ENCODE measurements at places on chromosomes 12 and 14.

GRCh38 chr12:51820526-51821439 is 27.7 kb downstream of the FIGNL2 start:
- DNase-seq: peak; percentile 76

GRCh38 chr12:51326698-51327439 is 2.9 kb upstream of the BIN2 start:
- DNase-seq: no peak

DNA sequence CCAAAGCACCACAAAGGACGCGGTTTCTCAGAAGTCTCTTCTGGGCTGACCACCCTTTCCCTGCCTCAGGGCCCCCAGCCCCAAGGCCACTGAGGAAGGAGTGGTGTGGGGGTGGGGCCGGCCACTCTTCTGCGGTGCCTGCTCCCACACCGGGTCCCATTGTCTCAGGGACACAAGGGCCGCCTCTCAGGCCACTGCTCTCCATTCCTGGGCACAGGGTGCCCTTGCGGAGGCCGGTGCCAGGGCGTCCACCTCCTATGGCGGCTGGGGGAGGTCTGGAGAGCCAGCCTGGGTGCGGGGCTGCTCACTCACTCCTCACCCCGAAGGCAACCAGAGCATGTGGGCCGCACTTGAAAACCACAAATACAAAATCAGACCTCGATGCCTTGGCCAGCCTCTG is 44.1 kb downstream of the PRIMA1 start:
- DNase-seq: no peak

- no peak for DNase-seq
Observed at GRCh38 chr12:51887476-51888315, at the start of gene ANKRD33. Gene ANKRD33, plus strand, starts transcription at chr12:51888103. Its CDS starts 84 bp downstream, at chr12:51888187.
